Sciatic nerve (tissue), 2 donors: ENCODE measurements at places on chromosomes 6 and 20.

- DNase-seq = no peak
These were observed 38.3 kb downstream of the COX4I2 start for GRCh38 chr20:31675828-31676608.

DNA sequence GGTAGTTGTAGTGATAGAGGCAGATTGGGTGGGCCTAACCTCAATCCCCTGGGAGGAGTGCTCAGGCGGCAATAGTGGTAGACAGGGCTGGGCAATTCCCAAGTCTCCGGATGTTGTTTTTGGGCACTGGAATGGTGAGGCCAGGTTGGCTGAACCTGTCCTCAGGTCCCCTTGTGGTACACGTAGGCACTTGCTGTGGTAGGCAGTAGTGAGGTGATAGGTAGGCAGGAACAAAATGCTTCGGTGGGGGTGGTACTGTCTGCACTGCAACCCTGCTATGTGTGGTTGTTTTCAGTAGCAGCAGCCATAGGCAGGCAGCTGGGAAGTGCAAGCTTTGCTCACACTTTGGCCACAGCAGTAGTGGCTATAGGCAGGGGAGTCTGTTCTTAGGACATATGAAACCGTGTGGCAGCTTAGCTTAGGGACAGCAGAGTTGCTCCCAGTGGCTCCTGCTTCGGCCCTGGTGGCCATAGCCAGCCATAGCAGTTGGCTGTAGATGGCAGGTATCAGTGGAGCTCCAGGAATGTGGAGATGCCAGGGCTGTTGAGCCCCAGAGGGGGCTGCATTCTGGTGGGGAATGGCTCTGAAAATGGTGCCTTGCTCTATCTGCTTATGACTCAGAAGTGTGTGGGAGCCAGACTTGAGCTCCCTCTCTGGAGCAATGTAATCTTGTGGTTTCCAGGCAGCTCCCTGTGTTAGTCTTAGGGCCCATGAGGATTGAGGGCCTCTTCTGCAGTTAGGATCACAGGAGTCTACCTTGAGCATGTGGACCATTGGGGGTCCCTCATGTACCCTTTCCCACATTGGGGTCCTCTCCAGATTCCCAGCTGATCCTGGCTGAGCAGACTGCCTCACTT is 241.8 kb upstream of the BMP2 start:
- DNase-seq = no peak

DNA sequence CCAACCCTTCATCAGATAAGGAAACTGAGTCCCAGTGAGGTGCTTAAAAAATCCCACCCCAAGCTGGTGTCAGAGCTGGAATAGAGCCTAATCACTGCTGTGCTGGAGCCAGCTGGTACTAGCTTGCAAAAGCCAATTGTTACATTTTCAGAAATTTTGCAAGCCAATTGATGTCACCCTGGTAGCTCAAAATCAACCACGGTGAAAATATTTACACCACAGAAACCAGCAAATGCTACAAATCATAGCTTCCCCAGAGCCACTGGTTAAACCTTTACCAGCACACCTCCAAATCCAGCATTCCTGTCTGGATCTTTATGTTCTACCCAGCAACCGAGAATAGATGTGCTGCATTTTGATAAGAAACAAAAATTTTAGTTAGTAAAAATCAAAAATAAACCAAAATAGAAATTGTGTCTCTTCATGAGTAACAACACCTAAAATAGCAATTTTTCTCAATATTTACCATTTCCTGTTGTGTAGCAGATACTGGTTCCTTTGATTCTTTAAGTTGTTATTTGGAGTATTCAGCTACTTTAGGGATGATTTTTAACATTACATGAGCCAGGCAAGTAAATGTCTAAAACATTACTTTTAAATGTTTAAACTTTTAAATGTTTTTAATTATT is 7.2 kb upstream of the LCA5 start:
- no peak for DNase-seq

DNA sequence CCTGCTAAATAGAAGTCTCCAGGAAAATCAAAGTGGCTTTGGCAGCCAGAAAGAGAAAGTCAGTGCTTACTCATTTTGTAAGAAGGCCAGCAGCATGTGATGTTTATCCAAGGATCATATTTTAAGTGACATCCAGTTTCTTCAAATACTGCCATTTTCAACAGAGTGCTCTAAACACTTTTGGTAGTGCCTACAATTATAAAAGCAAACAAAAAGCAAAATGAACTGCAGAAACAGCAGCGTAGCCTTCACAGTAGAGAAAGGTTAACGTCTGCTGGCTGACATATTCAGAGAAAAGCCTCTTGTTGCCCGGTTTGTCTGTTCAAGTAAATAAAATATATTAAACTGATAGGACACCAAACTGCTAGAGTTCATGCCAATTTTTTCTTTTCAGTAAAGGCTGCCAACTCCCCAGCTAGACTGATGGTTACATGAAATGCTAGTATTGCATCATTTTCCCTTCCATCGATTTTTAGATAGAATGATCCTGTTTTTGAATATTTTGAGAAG is 705.7 kb upstream of the SLC35B3 start:
- no peak for DNase-seq

GRCh38 chr6:56668158-56668557 is 25.5 kb upstream of the DST start:
- no peak for DNase-seq

- no peak for DNase-seq
These were observed 105.5 kb downstream of the MRPL14 start for GRCh38 chr6:44021589-44022295.

- DNase-seq = no peak
These were observed 47.0 kb downstream of the DLL1 start for GRCh38 chr6:170243791-170244291.

DNA sequence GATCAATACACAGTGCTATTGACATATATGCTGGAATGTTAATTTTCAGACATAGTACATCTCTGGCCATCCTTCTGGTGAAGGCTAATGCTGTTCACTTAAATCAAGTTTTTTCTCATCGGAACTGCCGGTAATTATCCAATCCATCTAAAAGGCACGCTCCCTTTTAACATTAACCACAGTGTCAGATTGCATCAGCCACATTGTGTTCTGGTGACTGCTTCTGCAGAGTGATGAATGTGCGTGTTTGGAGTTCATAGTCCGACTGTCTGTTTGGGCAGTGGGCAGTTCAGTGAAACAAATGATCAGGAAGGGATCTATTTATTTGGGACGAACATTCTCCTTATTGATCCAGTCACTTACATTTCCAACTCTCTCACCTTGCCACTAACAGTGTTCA is 49.5 kb downstream of the SOBP start:
- DNase-seq = no peak

DNA sequence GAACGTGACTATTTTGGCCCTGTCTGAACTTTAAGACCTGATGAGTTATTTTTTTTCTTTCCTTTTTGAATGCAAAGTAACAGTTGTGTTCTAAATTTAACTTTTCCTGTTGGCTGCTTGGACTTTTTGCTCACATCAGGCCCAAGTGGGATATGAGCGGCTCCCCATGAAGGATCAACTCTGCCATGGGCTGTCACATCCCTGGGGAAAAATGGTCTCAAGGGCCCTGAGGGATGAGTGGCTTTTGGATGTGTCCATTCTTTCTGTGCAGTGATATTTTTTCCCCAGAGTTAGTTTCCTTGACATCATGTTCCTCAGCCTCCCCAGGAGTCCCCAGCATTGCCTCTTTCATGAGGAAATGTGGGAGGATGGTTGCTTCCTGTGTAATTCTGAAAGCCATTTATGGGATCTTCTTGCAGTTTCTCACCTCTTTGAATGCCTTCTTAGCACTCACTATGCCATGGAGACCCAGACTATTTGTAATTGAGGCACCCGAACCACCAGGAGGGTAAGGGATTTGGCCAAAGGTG is 92.5 kb downstream of the SLC24A3 start:
- DNase-seq = no peak

DNA sequence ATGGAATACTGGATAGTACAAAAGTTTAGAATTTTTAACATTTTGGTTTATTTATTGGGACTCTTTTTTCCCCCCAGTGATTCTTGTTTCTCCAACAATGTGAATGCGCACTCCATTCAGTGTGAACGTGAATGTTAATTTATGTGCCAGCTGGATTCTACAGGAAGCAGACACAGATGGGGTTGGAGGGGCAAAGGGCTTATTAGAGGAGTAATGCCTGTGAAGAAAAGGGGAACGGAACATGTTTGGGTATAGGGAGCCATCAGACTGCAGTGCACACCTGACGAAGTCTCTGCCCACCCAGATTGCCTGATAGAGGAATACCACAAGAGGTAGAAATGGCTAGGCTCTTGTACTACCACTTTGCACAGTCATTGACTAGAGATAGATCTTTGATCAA is 48.2 kb downstream of the PTPRA start:
- DNase-seq = no peak

DNA sequence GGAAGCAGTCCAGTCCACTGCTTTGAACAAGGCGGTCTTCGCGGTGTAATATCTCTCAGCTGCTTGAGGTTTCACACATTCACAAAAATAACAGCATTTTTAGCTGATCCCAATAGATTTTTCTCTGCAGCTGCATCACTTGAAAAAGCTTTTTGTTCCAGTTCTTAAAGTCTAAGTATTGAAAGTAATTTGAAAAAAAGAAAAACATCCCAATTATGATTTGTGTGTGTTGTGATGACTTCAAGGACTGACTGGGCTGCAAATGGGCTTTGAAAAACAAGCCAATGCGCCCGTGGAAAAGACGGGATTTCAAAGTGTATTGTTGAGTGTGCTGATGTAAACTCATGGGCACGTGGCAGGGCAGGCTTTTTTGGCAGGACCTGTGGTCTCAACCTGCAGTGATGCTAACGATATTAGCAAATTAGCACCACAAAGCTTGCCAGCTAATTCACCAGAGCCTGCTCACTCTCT is 151.1 kb downstream of the TMEM242 start:
- no peak for DNase-seq

DNA sequence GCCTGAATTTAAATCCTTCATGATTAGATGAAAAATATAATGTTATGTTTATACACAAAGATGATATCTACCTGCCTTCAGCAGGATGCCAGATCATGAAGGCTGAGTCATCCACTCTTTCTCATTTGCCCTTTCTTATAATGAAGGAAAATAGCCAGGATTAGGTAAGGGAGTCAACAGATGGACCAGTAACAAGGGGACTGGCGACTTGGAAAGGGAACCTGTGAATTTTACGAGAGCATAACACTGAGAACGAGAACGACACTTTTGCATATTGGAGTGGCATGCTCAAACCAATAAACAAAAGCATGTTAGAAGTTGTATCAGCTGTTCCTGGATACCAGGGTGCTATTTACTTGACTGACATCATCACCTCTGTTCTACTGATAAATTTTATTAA is 154.0 kb downstream of the LAMP5 start:
- no peak for DNase-seq

GRCh38 chr6:109892451-109893435 is 85.4 kb upstream of the GPR6 start:
- DNase-seq = no peak

DNA sequence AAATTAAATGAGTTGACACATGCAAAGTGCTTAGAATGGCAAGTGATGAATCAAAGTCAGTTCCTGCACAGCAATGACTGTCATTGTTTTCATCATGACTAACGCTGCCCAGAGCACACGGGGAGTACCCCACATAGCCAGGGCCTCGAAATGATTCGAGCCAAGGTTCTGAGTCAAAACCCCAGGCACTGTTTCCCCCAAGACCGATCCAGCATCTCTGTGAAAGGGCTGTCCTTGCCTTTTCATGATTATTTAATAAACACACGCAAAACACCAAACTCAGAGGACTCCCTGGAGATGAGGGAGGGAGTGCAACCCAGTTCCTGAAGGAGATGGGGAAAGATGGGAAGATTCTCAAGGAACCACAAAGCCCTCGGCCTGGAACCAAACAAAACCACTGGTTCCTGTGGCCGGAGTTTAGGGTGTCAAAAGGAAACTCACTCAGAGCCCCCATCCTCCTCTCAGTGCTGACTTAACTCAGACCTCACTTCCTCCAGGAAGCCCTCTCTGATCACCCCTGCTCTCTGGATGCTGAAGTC is 3.8 kb downstream of the PREX1 start:
- DNase-seq = no peak

DNA sequence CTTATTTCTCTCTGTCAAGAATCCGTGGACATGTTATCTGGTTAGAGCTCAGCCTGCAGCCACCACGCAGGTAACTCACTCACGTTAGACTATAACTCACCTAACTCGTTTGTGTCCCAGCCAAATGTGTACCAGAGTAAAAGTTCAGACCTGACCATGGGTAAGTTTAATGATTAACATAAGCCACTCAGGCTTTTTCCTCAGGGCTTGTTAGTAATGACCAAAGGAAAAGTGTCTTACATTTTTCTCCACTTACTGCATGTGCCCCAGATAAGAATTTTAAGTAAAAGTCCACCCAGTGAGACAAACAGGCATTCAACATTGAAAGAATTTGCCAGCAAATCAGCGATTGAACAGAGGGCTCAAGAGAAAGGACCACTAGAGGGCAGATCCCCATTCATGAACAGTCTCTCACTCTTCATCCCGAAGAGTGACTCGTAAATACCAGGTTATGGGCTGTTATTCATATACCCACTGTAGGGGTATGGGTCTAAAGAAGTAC is at the start of gene PKHD1:
PKHD1 (minus strand) TSS at position 116 of the 502 bp plus-strand sequence. CDS start 2,680 bp downstream, outside the sequence.
- DNase-seq = no peak

GRCh38 chr6:170025935-170026750 is 264.7 kb downstream of the DLL1 start:
- peak; percentile 57 for DNase-seq

- DNase-seq = no peak
These were observed 5.3 kb upstream of the PM20D2 start for GRCh38 chr6:89140347-89141156.

GRCh38 chr6:148972481-148972880 is 225.7 kb downstream of the UST start:
- peak; percentile 66 for DNase-seq

DNA sequence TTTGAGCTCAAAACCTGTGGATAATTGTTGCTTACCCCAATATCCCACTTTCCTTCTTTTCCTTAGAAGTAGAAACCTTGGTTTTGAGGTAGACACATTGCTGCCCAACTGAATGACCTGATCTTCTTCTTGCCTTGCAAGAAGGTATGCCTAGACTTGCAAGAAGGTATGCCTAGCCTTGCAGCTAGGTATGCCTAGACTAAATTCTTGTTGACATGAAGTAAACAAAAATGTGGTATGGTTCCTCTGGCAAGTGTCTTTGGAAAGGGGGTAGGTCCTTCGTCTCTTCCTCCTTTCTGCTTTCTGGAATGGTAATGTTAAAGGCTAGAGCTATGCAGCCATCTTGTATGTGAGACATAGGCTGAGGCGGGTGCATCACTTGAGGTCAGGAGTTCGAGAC is 129.2 kb downstream of the GMPR start:
- DNase-seq = no peak

GRCh38 chr6:121305957-121306607 is 28.2 kb downstream of the TBC1D32 start:
- no peak for DNase-seq

- DNase-seq = no peak
These were observed 56.4 kb downstream of the NOX3 start for GRCh38 chr6:155399062-155399744.

GRCh38 chr6:227812-228338 is 64.4 kb upstream of the DUSP22 start:
- no peak for DNase-seq
